Stimulated activated CD4-positive, alpha-beta T cell treated with anti-CD3 and anti-CD28 coated beads, TNF-alpha, amount 100 ng/mL, for 4 hours (primary cell): ENCODE measurements at places on chromosomes 7 and 10.

DNA sequence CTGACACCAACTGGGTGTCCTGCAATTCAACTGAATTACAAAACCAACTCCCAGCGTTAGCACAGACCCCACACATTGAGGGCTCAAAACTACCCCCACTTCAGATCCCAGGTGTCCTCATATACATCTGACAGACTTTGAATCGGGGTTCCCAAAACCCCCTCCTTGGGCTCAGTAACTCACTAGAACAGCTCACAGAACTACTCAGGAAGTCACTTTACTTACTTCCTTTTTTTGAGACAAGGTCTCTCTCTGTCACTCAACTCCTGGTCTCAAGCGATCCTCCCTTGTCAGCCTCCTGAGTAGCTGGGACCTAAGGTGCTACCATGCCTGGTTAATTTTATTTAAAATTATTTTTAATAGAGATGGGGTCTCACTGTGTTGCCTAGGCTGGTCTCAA is 456.0 kb downstream of the SDK1 start:
- no peak for DNase-seq

DNA sequence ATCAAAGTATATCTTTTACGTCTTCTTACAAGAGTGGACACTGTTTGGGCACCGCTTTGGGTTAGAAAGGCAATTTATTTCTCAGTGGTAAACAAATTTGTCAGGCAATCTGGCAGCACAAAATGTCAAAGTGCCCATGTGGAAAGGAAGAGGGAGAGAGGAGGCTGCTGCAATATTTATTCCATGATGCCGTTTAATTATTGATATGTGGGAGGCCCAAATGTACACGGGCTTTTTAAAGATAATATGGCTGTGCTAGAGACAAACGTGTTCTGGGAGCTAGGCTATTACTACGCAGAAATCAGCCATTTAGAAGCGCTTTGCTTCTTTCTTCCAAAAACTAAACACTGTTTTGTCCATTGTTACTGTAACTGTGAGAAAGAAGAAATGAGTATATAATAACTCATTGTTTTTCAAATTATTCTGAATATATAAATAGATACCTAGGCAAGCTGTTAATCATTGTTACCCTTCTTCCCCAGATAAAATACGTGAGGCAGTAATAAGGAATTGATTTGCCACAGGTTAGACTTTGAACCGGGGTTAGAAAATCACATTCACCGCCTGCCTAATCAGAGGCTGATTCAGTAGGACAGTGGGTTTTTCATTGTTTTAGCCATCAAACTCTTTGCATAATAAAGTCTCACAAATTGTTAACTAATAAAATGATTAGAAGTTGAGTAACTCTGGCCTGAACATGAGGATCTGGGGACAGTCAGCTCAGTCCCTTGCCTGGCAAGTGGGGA is 116.5 kb upstream of the FRMD4A start:
- DNase-seq: no peak

GRCh38 chr10:94357193-94357592 is 5.5 kb downstream of the NOC3L start:
- no peak for DNase-seq

DNA sequence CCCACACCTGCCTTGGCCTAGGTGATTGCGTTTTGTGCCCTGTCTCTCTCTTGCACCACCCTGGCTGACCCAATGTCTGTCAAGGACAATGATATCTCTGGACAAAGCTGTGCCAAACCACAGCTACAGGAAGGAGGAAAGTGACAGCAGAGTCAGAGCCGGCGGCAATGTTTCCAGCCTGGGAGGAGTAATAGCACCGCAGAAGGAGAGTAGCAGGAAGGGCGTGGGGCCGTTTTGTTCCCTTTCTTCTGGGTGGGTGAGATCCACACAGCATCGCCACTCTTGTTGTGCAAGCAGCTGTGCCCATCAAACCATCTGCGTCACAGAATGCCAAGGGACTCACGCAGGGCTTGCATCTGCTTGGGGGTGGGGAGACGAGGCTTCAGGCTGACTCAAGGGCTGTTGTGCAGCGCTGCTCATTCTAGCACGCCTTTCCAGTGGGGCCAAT is 341.6 kb upstream of the AUTS2 start:
- no peak for DNase-seq

- no peak for DNase-seq
These were observed 32.7 kb upstream of the DMTF1 start for GRCh38 chr7:87119581-87119980.

DNA sequence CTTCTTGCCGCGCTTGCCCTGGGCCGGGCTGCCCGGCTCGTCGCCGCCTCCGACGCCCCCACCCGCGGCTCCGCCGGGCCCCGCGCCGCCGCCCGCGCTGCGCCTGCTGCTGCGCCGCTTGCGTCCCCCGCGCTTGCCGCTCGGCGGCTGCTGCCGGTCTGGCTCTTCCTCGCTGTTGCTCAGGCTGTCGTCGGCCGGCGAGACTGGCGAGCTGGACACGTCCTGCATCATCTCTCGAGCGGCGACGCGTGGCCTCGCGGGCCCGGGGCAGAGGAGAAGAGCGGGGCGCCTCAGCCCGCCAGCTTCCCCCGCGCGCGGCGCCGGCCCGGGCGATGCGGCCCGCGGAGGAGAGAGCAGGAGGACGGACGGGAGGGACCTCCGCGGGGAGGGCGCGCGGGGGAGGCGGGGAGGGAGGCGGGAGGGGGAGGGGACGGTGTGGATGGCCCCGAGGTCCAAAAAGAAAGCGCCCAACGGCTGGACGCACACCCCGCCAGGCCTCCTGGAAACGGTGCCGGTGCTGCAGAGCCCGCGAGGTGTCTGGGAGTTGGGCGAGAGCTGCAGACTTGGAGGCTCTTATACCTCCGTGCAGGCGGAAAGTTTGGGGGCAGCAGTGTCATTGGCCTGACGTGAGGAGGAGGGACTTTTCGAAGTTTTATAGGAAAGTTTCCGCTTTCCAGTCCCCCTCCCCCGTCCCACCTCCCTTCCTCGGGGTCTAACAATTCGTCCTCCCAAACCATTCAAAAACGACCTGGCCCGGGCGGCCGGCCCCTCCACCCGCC is at the start of gene TWIST1:
Gene TWIST1, minus strand, starts transcription at position 546 of the 779 bp plus-strand sequence. Its CDS starts 315 bp downstream, at position 231.
- no peak for DNase-seq

DNA sequence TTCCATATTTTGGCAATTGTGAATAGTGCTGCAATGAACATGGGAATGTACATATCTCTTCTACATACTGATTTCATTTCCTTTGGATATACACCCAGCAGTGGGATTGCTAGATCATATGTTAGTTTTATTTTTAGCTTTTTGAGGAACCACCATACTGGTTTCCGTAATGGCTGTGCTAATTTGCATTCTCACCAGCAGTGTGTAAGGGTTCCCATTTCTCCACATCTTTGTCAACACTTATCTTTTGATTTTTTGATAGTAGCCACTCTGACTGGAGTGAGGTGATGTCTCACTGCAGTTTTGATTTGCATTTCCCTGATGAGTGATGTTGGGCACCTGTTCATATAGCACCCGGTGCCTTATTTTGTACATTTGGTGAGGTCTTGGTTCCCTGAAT is 519.6 kb downstream of the REEP3 start:
- no peak for DNase-seq

DNA sequence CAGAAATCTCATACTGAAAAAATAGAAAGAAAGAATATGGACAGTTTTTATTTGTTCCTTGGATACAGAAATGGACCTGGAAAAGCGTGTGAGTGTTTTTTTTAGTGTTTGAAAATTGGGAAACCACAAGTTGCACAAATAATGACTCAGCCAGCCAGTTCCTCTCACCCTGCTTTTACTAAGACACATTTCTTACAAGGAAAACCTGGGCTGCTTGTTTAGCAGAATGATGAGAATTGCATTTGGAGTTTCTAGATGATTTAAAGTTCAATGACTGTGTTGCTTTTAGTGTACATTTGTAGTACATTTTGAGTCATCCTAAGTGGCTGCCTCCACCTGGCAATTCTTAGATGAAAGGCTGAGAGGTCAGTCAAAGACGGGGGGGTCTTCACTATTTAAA is 218.7 kb downstream of the ABCA13 start:
- no peak for DNase-seq

- DNase-seq: no peak
These were observed 68.2 kb downstream of the ELAPOR2 start for GRCh38 chr7:86991093-86991769.

GRCh38 chr7:130489140-130489983 is 2.5 kb upstream of the MEST start:
- no peak for DNase-seq

DNA sequence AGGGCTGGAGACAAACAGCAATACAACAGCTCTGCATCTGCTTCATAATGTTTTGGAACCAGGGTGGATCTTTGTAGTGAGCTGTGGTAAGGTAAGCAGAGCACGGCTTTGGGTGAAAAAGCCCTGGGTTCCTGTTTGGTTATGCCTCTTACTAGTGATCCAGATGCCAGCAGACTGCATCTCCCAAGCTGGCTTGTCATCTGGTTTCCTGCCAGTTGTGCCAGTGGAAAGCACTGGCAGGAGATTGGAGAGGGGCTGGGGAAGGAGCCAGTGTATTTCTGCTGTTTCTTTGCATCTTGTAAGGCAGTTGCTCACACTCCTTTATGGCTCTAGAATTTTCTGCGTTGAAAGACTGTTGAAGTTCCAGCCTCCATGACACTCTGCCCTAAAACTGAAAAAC is 137.6 kb downstream of the TSPAN12 start:
- DNase-seq: no peak

DNA sequence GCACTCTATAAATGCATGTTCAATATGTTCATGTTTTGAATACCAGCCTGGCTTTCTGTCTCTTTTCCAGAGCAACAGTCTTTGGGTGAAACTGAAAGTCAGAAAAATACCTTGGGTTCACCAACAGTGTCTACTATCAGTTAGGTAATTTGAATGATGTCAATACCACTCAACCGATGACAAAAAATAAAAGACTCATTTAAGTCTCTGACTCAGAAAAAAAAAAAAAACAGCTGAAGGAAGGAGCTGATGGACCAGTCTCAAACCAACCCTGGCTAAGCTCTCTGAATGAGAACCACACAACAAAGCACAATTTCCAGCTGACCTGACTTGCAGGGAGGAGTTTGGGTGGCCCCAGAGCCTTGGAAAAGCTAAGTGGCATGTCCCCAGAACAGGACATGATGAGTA is 42.5 kb downstream of the ABLIM1 start:
- DNase-seq: no peak

GRCh38 chr7:108079276-108079647 is 50.9 kb downstream of the LAMB4 start:
- no peak for DNase-seq

GRCh38 chr10:10609379-10609955 is 408.2 kb upstream of the CELF2 start:
- DNase-seq: no peak

DNA sequence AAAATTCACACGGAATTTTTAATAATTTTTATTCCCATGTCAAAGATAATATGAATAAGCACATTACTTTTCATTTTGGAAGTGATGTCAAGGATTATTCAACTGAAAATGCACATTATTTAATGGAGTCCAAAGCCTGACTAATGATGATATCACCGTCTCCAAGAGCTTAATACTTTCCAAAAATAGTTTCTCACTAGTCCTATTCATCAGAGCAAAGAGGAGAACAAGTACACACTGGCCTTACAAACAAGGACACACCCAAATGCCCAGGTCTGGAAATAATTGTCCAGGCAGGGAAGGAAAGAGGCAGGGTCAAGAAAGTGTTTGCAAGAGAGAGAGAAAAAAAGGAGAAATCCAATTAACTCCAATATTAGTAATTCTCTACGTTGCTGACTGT is 216.8 kb upstream of the CCDC6 start:
- no peak for DNase-seq

DNA sequence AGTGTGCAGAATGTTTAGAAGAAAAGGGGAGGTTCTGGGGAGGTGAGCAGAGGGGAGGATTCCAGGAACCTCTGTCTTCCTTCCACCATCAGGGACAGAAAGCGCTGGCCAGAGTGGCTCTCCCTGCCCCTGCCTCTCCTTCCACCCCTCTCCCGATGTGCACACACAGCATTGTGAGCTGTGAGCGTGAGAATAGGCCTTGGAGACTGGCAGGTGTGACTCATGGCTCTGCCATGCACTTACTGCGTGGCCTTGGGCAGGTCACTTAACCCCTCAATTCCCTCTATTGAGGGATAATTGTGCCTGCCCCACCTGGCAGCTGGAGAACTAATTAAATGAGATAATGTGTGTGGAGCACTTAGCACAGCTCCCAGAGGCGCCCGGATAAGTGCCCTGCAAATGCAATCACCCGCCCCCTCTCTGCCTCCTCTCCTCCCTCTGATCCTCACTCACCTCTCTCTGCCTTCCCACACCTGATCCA is 115.4 kb downstream of the ZMIZ1 start:
- no peak for DNase-seq

GRCh38 chr7:39414224-39415035 is 151.8 kb upstream of the YAE1 start:
- peak; percentile 5 for DNase-seq
